CD4-positive, alpha-beta T cell (primary cell): ENCODE measurements at places on chromosomes 13 and 19. TPM values are rescaled to one million over a fixed set of nuclear protein-coding genes. Genes with fewer than 3 reads are reported as not detected.

- H3K27ac ChIP-seq = no peak overlapping the region
- no peaks in the 10 kb centered on the region for H3K4me1 ChIP-seq
- no peak for DNase-seq
- no peak overlapping the region for H3K4me3 ChIP-seq
- H3K36me3 ChIP-seq = no peaks in the 10 kb centered on the region
- peaks cover 19% of the 10 kb centered on the region for H3K27me3 ChIP-seq
Observed at GRCh38 chr13:33349288-33349985, 63.9 kb upstream of the STARD13 start.

LMTK3 gene
- 15.6 TPM for total RNA-seq

GRCh38 chr13:48633700-48634099 lies 20.0 kb upstream of the CYSLTR2 start:
- no peaks in the 10 kb centered on the region for H3K4me1 ChIP-seq
- H3K27me3 ChIP-seq = no peaks in the 10 kb centered on the region
- DNase-seq = no peak
- H3K27ac ChIP-seq = no peak overlapping the region
- no peaks in the 10 kb centered on the region for H3K36me3 ChIP-seq
- H3K4me3 ChIP-seq = no peak overlapping the region

SPRED3 gene
- total RNA-seq = 1.7 TPM

PABPC3 gene
- 0.20 TPM for total RNA-seq

GRCh38 chr13:77980592-77980991 lies 62.0 kb upstream of the EDNRB start:
- no peaks in the 10 kb centered on the region for H3K36me3 ChIP-seq
- H3K27ac ChIP-seq = no peak overlapping the region
- no peak for DNase-seq
- no peaks in the 10 kb centered on the region for H3K4me1 ChIP-seq

DNA sequence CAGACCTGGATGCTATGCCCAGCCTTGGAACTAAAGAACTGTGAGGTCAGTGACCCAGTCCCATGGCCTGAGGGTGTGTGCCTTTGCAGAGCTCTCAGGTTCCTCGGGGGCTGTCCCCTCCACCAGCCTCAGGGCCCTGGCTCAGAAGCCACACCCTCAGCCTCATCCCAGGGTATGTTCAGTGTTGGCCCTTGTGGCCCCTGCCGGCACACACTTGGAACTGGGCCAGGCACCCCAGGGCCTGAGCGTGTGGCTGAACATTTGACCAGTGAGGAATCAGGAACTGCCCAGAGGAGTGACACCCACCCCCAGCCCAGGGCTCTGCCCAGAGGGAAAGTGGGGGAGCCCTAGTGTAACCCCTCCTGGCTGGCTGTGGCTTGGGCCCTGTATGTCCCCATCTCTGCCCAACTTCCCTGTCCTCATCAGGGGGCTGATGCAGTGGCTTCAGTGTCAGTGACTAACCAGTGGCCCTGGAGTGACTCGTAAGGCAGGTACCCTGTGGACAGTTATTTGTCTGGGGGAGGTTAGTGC lies 10.0 kb downstream of the NKPD1 start:
- H3K27ac ChIP-seq = no peak overlapping the region
- H3K4me3 ChIP-seq = no peak overlapping the region
- H3K36me3 ChIP-seq = peaks cover 7% of the 10 kb centered on the region
- peaks cover 6% of the 10 kb centered on the region for H3K27me3 ChIP-seq
- peaks cover 38% of the 10 kb centered on the region for H3K4me1 ChIP-seq
- DNase-seq = no peak

GRCh38 chr19:36986131-36986530 lies 70.0 kb downstream of the ZNF568 start:
- H3K36me3 ChIP-seq = peaks cover 5% of the 10 kb centered on the region
- H3K4me3 ChIP-seq = no peak overlapping the region
- H3K27me3 ChIP-seq = no peaks in the 10 kb centered on the region
- no peaks in the 10 kb centered on the region for H3K4me1 ChIP-seq
- no peak for DNase-seq
- no peak overlapping the region for H3K27ac ChIP-seq

TFDP1 gene
- 20.0 TPM for total RNA-seq

DNA sequence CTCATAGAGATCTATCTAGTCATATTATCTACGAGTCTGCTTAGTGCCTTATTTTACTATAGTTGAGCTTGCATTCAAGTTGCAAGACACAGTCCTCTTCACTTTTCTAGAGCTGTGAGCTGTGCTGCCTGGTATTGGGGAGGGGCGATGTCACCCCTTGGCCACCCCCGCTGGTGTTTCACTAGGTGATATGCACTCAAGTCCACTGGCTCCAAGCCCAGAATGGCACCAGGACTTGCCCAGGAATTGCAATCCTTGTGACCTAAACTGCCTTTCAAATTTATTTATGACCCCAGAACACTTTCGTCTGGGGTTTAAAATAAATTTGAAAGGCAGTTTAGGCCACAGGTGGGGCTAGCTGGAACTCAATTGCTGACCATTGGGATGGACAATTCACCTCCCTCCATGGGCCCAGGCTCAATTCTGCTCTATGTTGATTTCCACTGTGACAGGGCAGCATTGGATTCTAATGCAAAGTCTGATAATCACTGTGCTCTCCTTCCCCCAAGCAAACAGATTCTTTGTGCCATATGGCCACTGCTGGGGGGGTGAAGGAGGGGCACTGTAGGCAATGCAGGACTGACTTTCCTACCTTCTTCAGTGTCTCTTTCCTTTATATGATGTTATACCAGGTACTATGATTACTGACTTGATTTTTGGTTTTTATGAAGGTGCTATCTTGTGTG lies 1244.2 kb upstream of the MIR17HG start:
- no peaks in the 10 kb centered on the region for H3K27me3 ChIP-seq
- DNase-seq = no peak
- no peak overlapping the region for H3K4me3 ChIP-seq
- H3K4me1 ChIP-seq = no peaks in the 10 kb centered on the region
- no peak overlapping the region for H3K27ac ChIP-seq

DNA sequence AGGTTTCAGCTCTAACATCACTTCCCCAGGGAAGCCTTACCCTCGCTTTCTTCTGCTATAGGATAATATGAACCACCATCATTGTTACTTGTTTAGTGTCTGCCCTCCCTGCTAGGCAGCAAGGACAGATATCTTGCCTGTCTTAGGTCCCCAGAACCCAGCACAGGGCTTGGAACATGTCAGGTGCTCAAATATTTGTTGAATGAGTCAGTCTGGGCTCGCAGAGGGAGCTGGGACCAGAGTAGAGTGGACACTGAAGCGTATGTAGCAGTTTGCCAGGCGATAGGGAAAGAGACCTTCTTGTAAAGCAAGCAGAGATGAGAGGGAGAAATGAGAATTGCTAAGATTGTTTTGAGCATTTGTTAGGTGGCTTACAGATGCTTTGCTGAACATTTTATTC lies 11.7 kb downstream of the BCKDHA start:
- H3K4me3 ChIP-seq = no peak overlapping the region
- no peaks in the 10 kb centered on the region for H3K27me3 ChIP-seq
- DNase-seq = no peak
- peaks cover 15% of the 10 kb centered on the region for H3K4me1 ChIP-seq
- H3K36me3 ChIP-seq = peaks cover 35% of the 10 kb centered on the region

STOML3 gene
- not detected for total RNA-seq

FUT6 gene
- total RNA-seq = 0.17 TPM

DNA sequence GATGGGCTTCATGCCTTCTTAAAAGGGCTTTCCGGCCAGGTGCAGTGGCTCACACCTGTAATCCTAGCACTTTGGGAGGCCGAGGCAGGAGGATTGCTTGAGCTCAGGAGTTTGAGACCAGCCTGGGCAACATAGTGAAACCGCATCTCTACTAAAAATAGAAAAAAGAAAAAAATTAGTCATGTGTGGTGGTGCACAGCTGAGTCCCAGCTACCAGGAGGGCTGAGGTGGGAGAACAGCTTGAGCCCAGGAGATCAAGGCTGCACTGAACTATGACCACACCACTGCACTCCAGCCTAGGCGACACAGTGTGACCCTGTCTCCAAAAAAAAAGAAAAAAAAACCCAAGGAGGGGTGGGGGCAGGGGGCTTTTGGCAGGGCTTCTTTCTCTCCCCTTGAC lies 7.2 kb downstream of the CARS2 start:
- H3K27me3 ChIP-seq = no peaks in the 10 kb centered on the region
- H3K36me3 ChIP-seq = peaks cover 66% of the 10 kb centered on the region
- peaks cover 28% of the 10 kb centered on the region for H3K4me1 ChIP-seq
- DNase-seq = no peak
- no peak overlapping the region for H3K4me3 ChIP-seq

DNA sequence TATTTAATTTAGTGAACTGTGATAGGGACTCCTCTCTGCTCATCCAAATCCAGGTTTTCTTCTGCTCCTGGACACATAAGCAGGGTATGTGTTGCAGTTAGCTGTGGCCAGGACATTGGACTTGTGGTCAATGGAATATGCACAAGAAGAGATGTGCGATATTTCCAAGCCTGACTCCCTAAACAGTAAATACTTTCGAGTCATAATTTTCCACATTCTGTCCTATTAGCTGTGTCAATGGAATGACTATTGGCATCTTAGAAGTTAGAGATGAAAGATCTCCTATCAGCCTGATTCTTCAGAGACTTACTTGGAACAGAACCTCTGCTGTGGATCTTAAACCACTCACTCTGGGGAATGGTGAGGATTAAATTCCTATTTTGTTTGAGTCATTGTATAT lies 771.0 kb downstream of the EFNB2 start:
- no peak for DNase-seq
- H3K36me3 ChIP-seq = no peaks in the 10 kb centered on the region
- H3K27ac ChIP-seq = no peak overlapping the region
- H3K4me3 ChIP-seq = no peak overlapping the region

- H3K27ac ChIP-seq = no peak overlapping the region
- no peaks in the 10 kb centered on the region for H3K4me1 ChIP-seq
- H3K27me3 ChIP-seq = no peaks in the 10 kb centered on the region
- no peak overlapping the region for H3K4me3 ChIP-seq
Observed at GRCh38 chr13:78012046-78012445, 93.4 kb upstream of the EDNRB start.

ATP7B gene
- total RNA-seq = 0.85 TPM

DNA sequence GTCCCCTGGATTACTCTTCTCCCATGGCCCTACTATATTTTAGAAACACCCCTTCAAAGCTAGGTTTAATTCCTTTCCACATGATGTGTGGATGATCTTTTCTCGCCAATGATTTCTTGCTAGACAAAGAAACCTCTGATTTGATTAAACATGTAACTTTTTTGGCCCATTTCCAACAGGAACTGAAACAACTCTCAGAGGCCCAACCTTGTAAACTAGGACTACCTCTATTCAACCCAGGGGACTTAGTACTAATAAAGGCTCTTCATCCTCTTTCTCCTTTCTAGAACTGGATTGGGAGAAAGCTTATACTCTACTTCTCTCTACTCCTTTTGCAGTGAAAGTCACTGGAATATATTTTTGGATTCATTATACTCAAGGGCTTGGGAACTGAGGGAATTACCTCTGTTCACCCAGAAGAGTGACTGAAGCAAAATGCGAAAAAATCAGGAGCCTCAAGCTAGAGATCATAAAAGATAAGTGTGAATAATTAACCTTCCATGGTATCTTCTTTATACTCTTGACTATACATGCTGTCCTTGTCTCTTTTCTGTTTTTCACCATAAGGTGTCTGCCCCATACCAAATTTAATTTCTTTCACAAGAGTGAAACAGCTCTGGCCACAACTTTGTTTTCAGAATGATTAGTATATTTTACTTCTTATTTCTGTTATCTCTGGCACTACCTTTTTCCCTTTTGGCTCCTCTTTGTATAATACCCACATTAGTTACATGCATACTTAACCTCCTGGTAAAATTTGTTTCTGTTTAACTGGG lies 977.6 kb downstream of the SLITRK5 start:
- H3K27ac ChIP-seq = no peak overlapping the region
- no peak overlapping the region for H3K4me3 ChIP-seq
- H3K27me3 ChIP-seq = no peaks in the 10 kb centered on the region
- no peaks in the 10 kb centered on the region for H3K36me3 ChIP-seq
- no peak for DNase-seq

- no peak overlapping the region for H3K27ac ChIP-seq
- H3K27me3 ChIP-seq = no peaks in the 10 kb centered on the region
- H3K36me3 ChIP-seq = no peaks in the 10 kb centered on the region
- no peak overlapping the region for H3K4me3 ChIP-seq
Observed at GRCh38 chr13:98260357-98261164, 83.5 kb upstream of the RNF113B start.

DNA sequence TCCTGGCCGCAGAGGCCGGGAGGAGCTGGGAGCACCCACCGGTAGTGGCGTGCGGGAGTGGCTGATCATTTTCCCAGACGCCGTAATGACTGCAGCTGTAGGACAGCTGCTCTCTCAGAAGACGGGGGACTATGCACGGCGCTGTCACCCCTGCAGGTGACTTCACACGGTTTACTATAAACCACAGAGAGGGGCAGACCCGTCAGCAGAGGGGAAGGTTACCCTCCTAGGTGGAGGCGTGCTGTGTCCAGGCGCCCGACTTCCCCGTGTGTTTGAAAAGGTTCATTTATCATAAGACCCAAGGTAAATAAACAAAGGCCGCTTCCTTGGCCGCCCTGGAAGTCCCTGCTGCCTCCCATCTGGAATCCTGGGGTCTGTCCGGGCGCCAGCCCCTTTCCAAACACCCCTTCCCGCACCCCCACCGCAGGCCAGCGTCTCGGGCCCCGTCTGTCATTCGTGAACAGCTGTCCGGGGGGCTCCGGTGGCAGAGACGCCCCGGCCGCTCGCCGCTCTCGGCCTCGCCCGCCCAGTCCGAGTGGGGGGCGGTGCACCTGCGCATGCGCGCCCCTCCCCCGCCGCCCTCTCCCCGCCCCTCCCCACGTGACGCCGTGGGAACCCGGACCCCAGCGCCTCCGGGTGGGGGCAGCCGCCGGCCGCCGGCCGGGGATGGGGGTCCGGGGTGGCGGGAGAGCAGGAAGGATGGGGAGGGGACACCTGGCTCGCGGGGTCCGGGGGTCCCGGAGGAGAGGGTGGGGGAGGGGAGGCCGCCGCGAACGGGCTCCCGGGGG lies 915 bp downstream of the SHC2 start:
- H3K36me3 ChIP-seq = no peaks in the 10 kb centered on the region
- peaks cover 33% of the 10 kb centered on the region for H3K27me3 ChIP-seq
- peaks cover 19% of the 10 kb centered on the region for H3K4me1 ChIP-seq
- DNase-seq = no peak
- H3K27ac ChIP-seq = no peak overlapping the region

- H3K4me1 ChIP-seq = no peaks in the 10 kb centered on the region
- H3K4me3 ChIP-seq = no peak overlapping the region
- DNase-seq = no peak
- H3K27me3 ChIP-seq = no peaks in the 10 kb centered on the region
- H3K36me3 ChIP-seq = no peaks in the 10 kb centered on the region
- no peak overlapping the region for H3K27ac ChIP-seq
Observed at GRCh38 chr19:34881982-34882381, 44.7 kb upstream of the ZNF30 start.
